Posterior cingulate gyrus (tissue), 11 donors: ENCODE measurements at places on chromosomes 7 and 10.

DNA sequence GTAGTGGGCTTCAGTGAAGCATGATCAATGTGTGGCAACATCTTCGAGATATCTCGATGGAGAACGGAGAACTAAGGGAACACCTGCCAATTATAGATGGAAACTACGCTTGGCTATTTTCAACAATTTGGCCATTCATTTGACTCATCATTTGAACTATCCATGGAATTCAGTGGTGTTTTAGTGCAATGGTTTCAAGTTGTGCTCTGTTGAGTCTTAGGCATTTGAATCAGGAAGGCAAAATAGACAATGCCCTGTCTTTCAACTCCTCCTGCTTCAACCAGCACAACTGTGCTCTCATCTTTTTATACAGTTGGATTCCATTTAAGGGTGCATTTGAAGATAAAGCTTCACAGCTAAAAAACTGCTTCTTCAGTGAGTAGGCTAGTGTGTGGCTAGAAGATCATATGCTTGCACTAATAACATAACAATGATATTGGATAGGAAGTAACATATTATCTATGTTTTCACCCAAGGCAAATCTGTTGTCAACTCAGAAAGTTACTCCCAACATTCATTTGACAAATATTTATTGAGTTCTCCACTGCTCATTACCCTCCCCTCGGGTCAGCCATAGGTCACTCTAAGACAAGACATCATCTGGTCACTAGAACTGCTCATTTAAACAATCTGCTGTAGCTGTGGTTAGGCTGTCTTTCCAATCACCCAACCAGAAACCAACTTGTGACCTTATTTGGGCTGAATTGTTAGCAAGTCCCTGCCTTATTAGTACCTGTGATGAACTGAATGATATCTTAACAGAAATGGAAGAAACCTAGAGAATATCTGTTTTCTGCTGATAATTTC is 314.1 kb upstream of the SP4 start:
- DNase-seq, result no peak

DNA sequence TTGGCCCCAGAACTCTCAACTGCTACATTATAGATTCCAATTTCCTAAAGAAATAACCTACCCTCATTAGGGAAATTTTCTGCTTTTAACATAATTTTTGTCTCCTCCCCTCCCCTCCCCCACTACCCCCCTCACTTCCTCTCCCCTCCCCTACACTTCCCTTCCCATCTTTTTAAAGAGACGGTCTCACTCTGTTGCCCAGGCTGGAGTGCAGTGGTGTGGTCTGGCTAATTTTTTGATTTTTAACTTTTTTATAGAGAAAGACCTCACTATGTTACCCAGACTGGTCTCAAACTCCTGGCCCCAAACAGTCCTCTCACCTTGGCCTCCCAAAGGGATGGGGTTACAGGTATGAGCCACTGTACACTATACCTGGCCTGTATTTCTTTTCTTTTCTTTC is 30.5 kb upstream of the C1GALT1 start:
- no peak for DNase-seq

DNA sequence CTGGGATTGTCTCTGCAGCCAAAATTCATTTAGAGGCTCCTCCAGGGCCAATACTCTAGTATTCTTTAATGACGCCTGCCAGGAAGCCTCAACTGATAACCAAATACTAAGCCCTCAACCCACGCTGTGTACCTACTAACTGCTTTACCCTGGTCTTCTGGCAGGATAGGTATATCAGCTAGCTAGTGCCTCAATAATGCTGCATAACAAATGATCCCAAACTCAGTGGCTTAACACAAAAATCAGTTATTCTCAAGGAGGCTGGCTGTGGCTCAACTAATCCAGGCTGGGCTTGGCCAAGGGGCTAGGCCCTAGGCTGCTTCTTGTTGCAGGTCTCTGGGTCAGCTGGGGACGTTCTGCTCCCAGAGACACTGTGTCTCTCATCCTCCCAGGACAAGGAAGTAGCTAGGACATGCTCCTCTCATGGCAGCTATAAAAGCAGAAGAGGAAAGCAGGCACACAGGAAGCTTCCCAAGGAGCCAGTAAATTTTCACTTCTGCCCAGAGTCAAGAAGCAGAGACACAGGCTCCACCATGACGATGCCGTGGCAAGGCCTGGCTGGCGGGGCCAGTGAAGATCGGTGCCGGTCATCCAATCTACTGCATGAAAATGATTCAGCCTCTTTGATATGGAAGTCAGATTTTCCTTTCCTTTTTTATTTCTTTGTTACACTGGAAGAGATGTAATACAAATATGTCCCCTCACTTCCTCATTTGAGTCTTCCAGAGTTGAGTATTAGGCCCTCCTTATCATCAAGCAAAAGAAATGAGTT is 28.6 kb upstream of the COL13A1 start:
- DNase-seq, result no peak

GRCh38 chr7:140056431-140057142 is 6.2 kb downstream of the PARP12 start:
- DNase-seq, result no peak

GRCh38 chr7:37756797-37757551 is 73.4 kb downstream of the GPR141 start:
- no peak for DNase-seq

- DNase-seq, result no peak
Measured at GRCh38 chr10:78474743-78475142, 441.1 kb downstream of the RPS24 start.

DNA sequence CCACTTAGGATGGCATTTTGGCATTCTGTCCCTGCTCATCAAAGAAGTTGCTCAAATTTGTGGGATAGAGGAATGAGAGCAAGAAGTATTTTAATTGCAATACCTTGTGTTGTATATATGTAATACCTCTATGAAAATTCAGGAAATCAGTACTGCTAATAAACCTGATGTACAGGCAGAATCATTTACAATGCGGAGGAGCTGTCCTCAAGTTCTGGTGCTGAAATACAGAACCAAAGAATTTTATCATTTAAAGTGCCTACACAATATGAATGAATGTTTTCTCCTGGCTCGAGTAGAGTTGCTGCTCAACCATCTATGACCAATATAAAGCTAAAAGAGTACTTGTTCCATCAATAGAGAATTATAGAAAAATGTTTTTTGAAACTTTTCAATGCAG is 305.8 kb downstream of the PLXNA4 start:
- no peak for DNase-seq
